HuH-7.5 (cell line): ENCODE measurements at places on chromosomes 2 and 18.

- DNase-seq, result no peak
These were observed 56.8 kb downstream of the ASXL2 start for GRCh38 chr2:25821225-25822056.

DNA sequence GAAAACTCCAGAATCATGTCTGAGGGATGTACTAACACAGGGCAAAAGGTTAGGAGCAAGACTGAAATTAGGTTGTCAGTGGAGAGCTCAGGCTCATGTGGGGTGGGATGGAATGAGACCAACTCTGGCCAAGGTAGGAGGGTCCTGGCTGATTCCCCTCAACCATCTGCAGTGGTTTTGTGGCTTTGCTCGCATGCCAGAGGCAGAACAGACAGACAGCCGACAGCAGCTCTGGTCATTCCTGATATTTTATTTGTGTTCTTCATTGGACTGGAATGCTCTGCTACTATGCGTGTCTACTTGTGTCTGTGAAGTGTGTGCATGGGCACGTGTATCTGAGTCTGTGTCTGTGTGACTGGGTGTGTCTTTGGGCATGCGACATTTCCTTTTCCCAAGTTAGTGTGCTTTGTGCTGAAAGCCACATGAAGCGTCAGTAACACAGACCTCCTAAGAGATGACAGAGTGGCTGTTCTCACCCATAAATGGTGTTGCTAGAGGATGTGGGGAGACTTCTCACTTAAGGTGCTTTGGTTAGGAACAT is 239.5 kb downstream of the CNTNAP5 start:
- no peak for DNase-seq

GRCh38 chr2:96538487-96539214 is 2.1 kb downstream of the ARID5A start:
- no peak for DNase-seq

DNA sequence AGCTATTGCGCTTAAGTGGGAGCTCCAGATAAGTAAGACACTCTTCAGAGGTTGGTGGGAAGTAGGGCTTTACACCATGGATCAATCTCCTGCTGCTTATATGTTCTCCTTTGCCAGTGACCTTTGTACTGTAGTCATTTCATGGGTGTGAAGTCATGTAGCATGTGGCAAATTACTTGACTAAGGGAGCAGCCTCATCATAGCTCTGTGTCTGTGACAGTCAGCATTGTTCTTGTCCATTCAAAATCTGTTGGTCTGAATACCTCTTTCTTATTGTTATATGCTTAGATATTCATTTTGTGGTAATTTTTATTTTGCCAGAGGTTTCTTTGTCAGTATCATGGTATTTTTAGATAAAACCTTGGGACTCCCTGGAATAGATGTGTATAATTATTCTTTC is 18.2 kb downstream of the SLC4A1AP start:
- no peak for DNase-seq

GRCh38 chr2:196376984-196377877 is 205.9 kb upstream of the STK17B start:
- no peak for DNase-seq

DNA sequence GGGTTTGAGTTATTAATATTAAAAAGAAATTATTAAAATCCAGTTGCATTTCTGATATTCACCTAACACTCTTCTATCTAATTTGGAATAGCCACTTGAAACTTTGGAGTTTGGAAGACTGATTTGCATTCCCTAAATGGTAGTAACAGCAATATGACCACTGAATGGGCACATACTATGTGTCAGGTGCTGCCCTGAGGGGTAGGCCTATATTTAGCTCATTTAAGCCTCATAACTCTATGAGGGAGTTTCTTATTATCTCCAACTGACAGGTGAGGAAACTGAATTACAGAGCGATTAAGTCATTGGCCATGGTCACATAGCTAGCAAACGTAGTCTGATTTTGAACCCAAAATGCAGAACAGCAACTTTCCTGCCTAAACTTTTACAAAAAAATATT is 77.3 kb downstream of the VWA3B start:
- no peak for DNase-seq

- DNase-seq, result no peak
These were observed 158.0 kb downstream of the AGPS start for GRCh38 chr2:177550264-177551200.

- DNase-seq, result no peak
These were observed 733.8 kb upstream of the FANCL start for GRCh38 chr2:58974881-58975280.

- DNase-seq, result no peak
These were observed 90.9 kb upstream of the SETBP1 start for GRCh38 chr18:44589693-44590355.
